Ecto neural progenitor cell (in vitro differentiated cells): ENCODE measurements at places on chromosomes 2 and 18.

- DNase-seq: no peak
Observed at GRCh38 chr2:142294225-142294624, 163.4 kb upstream of the LRP1B start.

DNA sequence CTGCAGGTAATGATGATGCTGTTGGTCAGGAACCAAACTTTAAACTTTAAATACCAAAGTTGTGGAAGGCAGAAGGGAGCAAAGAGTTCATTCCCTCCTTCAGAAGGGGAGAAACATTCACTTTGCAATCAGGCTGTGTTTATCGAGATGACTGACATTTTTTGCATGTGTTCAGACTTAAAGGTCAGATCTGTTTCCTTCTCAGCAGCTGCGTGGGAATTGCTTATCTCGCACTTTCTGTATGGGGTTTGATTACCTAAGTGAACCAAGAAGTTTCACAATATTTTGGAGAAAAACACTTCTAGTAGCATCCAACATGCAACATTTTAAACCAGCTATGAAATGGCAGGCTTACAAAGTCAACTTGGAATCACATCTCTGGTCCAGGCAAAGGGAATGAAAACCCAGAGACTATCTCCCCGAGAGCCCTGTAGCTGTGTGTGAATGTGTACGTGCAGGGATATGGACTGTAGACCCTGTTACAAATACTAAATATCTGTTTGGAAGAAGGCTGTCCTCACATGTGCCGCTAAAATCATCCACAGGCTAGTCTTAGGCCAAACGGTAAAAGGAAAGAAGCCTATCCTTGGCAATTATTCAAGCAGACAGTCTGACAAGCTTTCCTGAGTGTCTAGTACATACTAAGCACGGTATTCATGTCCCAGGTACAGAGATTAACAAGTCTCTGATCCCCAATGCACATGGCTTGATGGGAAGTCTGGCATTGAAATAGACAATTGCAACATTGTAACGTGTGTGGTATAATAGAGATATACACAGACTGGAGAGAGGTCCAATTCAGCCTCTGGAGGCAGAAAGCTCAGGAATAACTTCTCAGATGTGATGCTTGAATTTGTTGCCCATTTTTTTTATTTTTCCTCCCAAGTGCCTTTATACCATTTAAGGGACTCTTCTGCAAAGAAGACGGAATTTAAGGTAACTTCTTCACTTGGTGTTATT, 483.1 kb downstream of the DPP10 start:
- no peak for DNase-seq

DNA sequence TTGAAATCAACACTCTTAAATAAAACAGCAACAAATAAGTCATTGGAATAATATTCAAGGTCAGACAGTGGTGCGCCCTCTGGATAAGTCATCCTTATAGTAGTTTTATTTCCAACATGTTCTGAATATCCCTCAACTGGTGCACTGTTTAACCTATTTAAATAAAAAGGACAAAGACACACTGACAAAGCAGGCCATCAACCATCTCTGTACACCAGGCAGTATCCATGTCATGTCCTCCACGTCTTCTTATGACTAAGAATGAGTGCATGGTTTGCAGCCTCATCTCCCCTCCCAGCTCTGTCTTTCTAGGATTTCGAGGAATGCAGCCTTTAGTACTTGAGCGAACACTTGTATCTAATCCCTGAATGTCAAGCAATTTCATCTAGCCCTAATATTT, 42.4 kb downstream of the ST3GAL5 start:
- DNase-seq: no peak

GRCh38 chr2:45709137-45709536, 57.7 kb downstream of the PRKCE start:
- DNase-seq: no peak

DNA sequence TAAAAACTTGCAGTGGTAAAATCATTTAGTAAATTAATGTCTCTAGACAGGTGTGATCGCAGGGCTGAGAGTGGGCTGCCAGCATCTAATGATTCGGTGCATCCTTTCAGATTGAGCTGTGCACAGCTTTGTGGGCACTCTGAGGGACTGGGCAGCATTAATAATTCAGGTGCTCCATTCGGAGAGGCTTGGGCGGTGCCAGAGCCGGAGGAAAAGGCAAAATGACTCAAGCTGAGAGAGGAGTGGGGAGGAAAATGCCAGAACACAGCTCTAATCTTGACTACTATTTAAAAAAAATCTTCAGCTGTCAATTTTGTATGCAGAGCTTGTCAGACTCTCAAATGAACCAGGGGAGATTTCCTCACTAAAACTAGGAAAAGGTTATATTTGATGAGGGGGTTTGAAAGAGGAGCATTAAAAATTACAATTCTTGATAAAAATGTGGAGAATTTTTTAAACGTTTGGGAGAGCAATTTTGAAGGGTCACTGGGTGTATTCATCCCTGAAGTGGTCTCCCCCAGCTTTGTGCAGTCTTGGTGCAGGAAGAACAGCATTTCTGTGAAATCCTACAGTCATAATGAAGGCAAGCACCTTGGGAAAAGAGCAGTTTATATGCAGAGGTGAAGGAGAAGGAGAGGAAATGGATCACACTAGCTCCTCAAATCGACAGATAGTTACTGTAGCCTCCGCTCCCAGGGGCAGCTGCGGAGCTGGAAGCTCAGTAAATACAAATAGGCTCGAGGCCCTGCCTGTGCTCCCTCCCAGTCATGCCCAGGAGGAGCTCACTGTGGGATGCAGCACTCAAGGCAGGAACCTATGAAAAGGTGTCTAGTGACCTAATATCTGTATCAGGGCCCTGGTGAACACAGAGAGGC, 535.4 kb upstream of the RAB6C start:
- DNase-seq: no peak

DNA sequence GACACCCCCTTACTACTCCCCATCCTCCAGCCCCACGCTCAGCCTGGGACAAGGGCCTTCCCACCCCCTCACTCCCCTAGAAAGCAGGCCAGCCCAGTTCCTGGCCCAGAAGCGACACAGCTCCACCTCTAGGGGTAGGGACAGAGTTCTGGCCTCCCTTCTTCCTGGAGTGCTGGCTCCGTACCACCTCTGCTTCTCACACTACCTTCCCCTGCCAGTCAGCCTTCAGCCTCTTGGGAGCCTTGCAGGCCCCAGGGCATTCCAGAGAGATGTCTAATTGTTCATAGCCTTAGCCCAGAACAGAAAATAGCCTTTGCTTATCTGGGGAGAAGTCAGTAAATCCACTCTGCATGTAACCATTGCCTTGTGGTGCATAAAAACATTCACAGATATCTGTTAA, 13.1 kb upstream of the CATIP start:
- DNase-seq: no peak

DNA sequence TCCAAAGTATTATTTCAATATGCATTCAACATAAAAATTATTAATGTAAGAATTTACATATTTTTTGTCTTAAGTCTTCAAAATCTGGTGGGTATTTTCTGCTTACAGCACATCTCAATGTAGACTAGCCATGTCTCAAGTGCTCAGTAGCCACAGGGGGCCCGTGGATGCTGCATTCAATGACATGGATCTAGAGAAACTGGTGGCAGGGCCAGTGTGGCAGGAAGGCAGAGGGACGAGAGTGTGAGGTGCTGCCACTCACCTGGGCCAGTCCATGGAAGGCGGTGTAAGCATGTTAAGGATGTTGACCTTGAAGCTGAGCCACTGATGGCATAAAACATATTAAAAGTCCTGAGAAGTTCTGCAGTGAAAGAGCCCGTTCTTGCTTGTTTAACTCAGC, 6.2 kb upstream of the LIPG start:
- no peak for DNase-seq

GRCh38 chr18:33446604-33447003, 6.1 kb upstream of the CCDC178 start:
- no peak for DNase-seq

GRCh38 chr2:105428387-105429018, 29.7 kb upstream of the FHL2 start:
- DNase-seq: no peak

DNA sequence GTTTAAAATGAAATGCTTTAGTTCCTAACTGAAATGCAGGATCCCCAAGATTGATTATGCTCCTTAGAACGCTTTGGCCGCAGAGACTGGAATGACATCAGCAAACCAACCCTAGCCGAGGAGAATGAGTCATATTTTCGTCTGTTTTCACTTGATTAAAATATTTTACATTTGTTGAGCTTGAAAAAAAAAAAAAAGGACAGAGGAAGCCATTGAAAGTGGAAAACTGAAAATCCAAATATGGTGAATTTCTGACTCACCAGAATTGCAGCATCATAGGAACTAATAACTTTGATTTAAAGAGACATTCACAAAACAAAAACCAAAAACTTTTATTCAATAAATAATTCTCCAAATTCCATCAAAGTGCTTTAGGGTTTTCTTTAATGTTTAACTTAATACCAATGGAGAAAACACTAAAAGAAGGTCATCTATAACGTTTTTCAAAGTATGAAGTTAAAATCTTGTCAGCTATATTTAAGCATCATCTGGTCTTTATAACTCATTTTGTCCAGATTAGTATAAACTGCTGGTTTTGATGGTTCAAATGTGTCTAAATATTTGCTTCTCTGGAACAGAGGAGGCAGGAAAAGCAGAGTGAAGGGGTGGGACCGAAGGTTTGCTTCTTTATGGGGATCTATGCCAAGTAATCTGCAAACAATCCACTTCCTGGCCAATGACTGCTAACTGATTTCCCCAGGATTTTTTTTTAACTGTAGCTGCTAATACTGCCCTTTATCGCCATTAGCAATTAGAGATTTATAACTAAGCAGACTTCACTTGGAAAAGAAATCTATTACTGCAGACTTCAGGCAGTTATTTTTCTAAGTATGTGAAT, 30.9 kb upstream of the COL5A2 start:
- DNase-seq: no peak
